ENCODE measurements at places on chromosomes 1 and 21.

- no peak for DNase-seq
Observed at GRCh38 chr21:40829791-40830190, 17.2 kb downstream of the DSCAM start.

- no peak for DNase-seq
Observed at GRCh38 chr21:32712043-32712442, 15.8 kb downstream of the SYNJ1 start.

DNA sequence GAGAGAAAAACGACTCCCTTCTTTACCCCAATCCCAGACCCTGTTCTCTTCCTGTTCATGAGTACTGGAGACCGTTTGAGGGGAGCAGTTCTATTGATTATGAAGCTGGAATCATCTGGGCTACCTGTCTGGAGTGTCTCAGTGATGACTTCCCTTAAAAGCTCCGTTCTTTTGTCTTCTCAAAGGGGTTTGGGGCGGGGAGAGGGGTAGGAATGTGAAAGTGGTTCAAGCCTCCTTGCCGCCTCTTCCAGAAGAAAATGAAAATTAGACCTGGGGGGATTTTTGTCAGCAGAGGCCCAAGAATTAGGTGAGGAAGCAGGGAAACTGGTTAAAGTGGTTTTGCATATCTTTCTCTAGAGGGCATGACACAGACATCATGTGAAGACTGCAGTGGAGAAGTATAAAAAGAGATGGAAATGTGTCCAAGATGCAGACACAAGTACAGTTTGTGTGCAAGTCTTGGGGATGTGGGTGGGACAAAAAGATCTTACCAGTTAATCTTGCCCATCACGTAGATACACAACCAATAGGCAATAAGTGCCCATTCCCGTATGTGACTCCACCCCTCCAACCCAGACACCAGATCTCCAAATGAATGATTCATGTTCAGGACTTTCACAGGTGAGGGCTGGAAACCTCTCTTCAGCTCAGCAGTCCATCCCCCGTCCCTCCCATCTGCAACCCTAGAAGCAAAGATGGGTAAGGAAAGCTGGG, 470 bp upstream of the MTMR11 start:
- no peak for DNase-seq

DNA sequence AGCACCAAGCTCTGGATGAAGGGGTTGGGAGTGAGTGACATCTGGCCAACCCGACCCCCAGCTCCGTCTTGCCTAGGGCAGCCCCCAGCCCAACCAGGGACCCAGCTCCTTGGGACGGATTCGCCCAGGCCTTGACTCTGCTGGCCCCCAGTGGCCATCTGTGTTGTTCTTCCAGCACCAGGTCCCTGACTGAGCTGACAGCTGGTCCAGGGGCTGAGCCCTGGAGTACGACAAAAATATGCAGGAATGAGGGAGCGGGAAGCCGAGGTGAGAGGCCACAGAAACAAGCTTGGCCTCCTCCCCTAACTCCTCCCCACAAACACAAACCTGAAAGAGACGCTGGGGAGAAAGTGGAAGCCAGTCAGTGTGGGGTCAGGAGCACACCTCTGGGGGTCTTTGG, 55.0 kb upstream of the PAX7 start:
- no peak for DNase-seq

DNA sequence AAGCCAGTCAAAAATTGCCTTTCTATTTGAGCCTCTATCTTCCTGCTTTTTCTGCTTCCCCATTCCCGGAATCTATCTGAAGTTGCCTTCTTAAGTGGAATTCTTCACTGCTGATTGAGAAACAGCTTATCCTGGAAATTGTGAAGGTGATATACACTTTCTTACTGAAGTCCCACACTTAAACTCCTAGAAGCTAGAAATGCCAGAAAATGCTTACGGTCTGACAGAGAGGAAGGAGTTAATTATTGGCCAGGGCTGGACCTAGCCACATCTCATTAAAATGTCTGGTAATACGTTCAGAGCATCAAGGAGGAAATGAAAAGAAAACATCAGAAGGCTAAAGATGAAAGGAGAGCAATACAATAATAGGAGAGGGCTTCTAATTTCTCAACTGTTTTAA, 292.5 kb upstream of the SNX7 start:
- DNase-seq = no peak

- no peak for DNase-seq
Observed at GRCh38 chr21:39397646-39398385, 47.8 kb downstream of the LCA5L start.

GRCh38 chr1:4064150-4064889, 164.2 kb upstream of the C1orf174 start:
- no peak for DNase-seq

DNA sequence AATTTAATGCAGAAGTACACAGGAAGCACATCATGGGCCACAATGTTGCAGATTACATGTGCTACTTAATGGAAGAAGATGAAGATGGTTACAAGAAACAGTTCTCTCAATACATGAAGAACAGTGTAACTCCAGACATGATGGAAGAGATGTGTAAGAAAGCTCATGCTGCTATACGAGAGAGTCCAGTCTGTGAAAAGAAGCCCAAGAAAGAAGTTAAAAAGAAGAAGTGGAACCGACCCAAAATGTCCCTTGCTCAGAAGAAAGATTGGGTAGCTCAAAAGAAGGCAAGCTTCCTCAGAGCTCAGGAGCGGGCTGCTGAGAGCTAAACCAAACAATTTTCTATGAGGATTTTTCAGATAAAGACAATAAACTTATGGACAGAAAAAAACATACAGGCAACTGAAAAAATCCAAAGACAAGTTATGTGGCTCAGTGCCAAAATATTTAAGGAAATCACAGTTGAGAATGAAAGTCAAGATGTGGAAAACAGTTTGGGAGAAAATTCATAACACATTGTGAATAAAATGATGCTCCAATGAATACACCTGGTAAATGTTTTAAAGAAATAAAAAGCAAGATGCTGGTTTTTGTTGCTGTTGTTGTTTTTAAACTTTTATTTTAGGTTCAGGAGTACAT, 2.8 kb upstream of the ZNF644 start:
- DNase-seq = no peak

DNA sequence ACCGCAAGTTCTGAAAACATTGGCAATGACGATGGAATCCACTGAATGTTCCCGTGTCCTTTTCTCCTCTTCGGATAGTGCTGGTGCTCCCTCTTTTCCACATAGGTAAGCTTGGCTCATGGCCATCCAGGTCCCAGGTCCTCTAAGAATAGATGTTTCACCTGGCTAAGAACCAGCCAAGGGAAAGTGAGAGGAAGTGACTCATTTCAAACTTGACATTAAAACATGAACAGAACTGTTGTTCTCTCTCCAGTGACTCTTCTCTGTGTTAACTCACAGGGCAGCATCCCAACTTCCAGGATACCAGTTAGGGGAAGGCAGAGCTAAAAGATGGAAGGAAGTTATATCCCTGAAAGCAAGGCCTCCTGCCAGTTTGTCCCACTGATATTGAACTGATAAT, 493.8 kb upstream of the CHRM3 start:
- no peak for DNase-seq

DNA sequence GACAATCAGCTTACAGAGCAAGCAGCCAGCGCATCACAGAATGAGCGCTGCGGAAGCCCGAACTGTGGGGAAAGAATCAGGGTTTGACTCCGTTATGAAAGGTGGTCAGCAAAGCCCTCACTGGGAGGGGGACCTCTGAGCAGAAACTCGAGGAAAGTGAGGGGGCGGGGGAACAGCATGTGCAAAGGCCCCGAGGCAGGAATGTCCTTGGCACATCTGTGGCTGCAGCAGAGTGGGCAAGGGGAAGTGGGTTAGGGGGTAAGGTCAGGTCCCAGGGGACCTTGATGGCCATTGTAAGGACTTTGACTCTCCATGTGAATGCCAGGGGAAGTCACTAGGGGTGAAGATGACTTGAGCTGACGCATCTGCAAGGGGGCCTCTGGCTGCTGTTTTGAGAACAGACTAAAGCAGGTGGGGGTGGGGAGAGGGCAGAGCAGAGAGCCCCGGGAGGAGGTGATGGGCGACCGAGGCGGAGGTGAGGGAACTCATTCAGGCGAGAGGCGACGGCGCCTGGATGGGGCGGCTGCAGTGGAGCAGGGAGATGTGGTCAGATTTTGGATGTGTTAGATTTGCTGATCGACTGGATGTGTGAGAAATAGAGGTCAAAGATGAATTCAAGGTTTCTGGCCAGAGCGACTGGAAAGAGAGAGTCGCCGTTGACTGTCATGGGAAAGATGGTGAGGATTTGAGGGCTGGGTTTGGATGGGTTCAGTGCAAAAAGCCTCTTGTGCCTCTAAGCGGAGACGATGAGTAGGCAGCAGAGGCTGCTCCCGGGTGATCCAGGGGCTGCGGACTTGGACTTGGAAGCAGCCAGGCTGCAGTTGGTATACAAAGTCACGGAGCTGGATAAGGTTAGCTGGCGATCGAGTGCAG, 108.0 kb upstream of the ZBTB40 start:
- DNase-seq = no peak

GRCh38 chr1:2575801-2576663, 10.5 kb upstream of the PRXL2B start:
- DNase-seq = no peak

DNA sequence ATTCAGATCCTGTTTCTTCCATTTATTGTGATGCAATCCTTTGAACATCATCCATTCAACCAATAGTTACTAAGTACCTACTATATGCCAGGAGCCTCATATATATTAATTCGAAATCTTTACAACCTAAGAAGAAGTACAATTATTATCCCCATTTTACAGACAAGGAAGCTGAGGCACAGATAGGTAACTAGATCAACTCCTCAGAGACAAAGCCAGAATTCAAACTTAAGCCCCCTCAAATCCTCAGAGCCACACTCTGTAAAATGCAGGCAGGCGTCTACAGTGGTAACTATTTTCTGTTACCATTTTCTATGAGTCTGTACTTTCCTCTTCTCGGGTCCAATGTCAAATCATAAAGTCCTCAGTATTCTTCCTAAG, 107.9 kb downstream of the SLC45A1 start:
- no peak for DNase-seq

- DNase-seq = no peak
Observed at GRCh38 chr1:910881-911721, 12.6 kb upstream of the SAMD11 start.

DNA sequence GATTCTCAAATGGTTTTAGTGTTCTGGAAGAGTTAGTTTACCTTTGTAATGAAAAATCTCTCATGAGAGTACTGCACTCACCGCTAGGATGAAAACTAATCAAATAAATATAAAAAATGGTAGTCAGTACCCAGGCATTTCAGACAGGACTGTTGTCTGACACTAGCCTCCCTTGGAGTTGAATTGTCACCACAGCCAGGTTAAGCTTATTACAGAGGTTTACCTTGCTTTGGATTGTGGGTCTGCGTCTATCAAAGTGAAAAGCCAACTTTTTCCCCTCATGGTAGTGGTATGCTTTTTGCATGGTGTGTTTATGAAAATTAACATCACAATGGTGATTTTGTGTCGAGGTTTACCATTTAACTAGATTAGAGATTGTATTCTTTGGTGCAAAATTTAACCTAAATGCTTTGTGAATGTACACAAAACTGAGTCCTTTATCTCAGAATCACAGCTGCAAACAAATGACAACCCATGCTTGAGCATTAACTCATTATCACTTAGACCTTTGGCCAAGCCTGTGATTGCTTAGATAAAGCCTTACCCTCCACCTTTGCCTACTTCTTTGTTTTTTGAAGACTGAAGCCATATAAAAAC, 20.1 kb downstream of the RAP1A start:
- DNase-seq = no peak

- DNase-seq = no peak
Observed at GRCh38 chr1:15188130-15188524, 34.6 kb downstream of the TMEM51 start.

GRCh38 chr21:29349702-29350101, 51.0 kb downstream of the BACH1 start:
- no peak for DNase-seq

GRCh38 chr1:158274797-158275196, 14.9 kb upstream of the CD1C start:
- no peak for DNase-seq

DNA sequence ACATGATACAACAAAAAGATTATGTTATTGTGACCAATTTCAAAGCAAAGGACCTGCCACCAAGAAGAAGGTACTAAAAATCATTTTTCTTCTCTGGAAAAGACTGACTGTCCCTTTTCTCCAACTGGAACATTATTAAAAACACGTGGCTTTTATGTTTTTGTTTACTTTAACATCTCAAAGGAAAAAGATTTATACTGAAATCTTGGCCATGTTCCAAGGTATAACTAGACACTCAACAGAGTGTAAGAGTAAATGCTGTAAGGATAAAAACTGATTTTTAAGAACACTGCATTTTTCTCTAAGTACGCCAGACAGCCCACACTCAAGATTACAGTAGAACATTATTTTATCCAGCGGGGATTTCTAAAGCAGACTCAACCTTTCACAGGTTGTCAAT, 62.1 kb downstream of the BRWD1 start:
- DNase-seq = no peak

DNA sequence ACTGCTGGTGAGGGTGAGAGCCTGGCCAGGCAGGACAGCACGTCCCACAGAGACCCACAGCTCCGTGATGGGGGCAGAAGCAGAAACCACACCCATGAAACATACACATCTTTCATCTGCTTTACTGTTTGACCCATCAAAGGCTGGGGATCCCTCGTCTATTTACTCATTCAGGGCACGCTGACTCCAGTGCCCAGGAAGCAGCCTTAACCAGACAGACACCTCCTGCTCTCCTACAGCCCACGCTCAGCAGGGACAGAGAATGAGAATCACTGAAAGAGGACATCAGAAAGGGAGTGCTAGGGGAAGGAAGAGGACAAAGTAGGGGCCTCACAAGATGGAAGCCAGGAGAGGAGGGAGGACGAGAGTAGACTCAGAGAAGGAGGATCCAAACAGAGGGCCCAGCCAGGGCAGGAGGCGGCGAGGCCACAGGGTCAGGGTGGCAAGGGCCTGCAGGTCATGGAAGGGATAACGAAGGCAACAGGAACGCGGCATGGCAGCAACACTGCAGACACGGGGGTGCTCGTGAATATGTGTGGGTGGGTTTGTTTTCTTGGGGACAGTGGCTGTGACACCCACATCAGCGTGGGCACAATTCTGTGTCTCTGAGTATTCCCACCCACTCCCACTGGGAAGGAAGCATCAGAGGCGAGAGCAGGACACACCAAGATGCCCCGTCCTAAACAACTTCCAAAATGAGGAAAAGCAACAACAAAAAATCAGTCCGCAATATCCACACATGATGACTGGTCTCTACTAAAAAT, 15.4 kb upstream of the NADK start:
- no peak for DNase-seq

- DNase-seq = no peak
Observed at GRCh38 chr1:9612871-9613624, 24.3 kb downstream of the TMEM201 start.

- no peak for DNase-seq
Observed at GRCh38 chr1:8182034-8182761, 135.7 kb upstream of the SLC45A1 start.
